ENCODE measurements at places on chromosomes 5 and 9.

DNA sequence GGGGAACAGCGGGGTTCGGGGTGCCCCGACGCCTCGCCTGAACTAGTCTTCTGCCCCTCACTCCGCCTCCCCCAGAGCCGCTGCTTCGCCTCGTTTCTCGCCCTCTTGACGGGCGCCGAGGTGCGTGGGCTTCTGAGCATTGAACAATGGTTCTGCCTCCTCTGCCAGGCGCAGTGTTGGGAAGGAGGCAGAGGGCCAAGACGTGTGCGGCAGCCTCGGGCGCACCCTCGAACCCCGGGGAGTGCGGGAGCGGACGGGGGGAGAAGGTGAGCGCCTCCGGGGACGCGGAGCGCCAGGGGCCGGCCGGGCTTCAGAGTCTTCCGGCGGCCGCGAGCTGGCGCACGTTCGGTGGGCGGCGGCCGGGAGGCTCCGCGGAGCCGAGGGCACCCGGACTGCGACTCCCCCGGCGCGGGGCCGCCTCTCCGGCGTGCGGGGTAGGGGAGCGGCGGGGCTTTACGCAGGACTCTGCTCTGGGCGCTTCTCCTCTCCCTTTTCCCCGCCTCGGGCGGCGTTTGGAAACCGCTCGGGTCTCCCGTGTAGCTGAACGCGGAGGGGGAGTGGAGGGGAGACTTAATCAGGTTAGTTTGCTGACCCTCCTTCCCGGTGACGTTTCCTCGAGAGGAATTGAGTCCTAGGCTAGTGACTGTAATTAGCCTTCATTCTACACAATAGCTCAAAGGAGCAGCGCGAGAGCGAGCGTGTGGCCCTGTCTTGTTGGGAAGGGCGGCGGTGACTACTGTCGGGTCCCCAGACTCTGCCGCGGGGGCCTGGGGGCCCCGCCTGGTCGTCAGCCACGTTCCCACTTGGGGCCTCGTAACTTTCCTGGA, 1.1 kb downstream of the VLDLR start:
- DNase-seq, result no peak

- DNase-seq, result no peak
These were observed 3.3 kb upstream of the CD180 start for GRCh38 chr5:67199859-67200258.

DNA sequence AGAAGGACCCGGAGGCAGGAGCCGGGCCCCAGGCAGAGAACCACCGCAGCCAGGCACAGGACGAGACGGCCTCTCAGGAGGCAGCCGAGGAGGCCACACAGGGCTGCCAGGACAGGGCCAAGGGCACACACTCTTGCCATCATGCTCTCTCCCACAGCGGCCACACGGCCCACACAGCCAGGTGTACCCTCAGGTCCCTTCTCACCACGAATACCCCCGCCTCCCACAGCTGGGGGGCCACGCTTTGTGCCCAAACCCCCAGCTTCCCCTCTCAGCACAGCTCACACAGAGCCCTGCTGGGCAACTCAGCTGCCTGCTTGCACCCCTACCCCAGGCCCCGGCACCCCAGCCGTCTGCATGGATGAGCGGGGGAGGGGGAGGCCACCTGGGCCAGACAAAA, 5.3 kb downstream of the SSNA1 start:
- no peak for DNase-seq

DNA sequence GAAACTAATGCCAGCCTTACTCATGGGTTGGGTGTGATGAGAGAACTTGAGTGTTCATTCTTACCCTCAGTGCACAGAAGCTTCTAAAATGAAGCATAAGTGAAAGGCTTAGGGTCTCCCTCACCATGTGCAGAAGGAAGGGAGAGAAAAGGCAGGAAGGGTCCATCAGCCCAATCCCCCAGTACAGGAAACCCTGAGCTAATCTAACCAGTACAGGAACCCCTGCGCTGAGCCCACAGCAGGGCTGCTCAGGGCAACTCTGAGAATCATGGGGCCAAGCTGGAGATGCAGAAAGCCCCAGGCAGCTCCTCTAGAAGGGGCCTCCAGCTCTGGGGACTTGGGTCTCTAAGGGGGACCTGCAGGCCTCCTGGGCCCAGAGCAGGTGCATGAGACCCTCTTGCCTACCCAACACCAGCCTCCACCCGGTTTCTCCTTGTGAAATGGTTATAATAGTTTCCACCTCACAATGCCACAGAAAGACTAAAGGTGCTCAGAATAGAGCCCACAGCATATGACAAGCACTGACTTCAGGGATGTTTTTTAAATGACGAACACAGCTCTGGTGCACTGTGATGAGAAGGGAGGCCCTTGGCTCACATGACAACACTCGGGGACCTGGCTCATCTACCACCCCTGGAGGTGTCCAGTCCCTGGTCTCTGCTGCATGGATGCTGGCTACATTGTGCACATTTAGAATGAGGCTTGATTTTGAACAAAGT, 190.1 kb downstream of the ACTL7B start:
- no peak for DNase-seq

- DNase-seq, result no peak
These were observed 754.3 kb upstream of the GRAMD2B start for GRCh38 chr5:125668884-125669283.

- peak; percentile 56 for DNase-seq
These were observed at the start of gene NINJ1 for GRCh38 chr9:93134015-93134739. NINJ1 (minus strand) TSS chr9:93134251; CDS start chr9:93134217, 34 bp downstream.

- no peak for DNase-seq
These were observed 1.1 kb downstream of the ERCC6L2 start for GRCh38 chr9:95876595-95876994.

DNA sequence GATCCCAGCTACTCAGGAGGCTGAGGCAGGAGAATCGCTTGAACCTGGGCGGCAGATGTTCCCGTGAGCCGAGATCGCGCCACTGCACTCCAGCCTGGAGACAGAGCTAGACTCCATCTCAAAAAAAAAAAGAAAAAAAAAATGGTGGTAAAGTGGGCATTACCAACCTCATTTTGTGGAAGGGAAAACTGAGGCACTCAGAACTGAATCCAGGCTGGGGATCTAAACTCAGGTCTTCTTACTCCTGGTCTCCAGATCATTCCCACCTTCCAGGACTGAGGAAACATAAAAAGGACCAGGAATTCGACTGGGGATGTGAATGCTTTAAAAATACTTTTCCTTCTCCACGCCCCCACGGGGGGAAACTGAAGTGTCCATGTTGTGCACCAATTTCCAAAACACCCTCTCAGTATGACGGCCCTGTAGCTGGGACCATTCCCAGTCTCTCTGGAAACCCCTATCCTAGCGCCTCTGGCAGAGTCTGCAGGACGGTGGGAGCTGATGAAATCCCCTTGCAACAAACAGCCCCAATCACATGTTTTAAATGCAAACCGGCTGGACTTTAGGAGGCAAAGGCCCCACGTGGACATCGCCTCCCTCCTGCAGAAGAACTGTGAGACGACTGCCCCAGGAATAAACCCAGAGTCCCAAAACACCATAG, 8.9 kb upstream of the AKNA start:
- no peak for DNase-seq

- peak; percentile 32 for DNase-seq
These were observed 1.5 kb downstream of the KLF9 start for GRCh38 chr9:70412832-70413463.
